ENCODE measurements at places on chromosomes 12 and 14.

DNA sequence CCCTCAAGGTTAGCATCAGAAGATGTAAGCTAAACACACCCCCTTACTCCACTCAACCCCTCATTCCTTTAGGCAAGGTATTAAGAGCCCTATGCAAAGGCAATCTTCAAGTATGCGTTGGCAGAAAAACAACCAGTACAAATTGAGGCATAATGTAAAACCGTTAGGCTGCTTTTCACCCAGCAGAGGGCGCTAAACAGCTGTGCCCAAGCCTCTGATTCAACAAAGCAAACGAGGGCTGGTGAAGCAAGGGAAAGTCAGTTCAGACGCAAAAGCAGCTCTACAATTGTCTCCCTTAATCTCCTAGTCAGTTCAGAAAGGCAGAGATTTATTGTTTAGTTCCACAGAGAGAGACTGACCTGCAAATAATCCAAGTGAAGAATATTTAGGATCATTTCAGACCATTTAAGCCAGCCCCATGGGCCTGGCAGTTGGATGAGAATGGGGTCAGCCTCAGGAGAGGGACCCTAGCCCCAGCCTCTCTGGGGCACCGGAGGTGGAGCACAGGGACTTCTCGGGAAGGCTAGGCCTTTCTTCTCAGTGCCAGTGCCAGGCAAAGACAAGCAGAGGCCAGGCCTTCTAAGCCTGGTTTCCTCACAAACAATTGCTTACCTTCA is 23.5 kb downstream of the DCAF5 start:
- peak; percentile 88 for DNase-seq

DNA sequence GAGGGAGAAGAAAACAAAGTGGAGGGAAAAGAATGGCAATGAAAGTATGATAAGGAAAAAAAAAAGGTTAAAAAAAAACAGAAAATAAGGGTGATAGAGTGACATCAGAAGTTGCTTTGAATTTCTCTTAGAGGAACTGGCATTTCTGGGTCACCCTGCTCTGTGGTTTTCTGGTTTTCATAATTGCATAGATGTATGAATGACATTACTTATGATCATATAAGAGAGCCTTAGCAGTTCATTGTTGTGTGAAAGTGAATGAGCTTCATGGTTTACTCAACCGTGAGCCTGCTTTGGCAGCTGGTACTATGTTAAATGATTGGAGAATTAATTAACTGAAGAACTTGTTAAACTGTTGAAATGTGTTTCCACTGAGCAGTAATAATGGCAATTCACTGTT is 336.4 kb upstream of the FBXO33 start:
- no peak for DNase-seq

- DNase-seq: no peak
These were observed at the start of gene CCDC63 for GRCh38 chr12:110846615-110847566. Gene CCDC63, plus strand, starts transcription at chr12:110846987. Its CDS starts 5,968 bp downstream, at chr12:110852955.

GRCh38 chr14:62084020-62084419 is 321.8 kb downstream of the SNAPC1 start:
- no peak for DNase-seq

GRCh38 chr12:67807814-67808213 is 159.3 kb downstream of the DYRK2 start:
- DNase-seq: no peak

- DNase-seq: no peak
These were observed 104.4 kb upstream of the ATF7IP start for GRCh38 chr12:14261096-14261495.

GRCh38 chr14:23034498-23035302 is at the start of gene PSMB5:
Gene PSMB5, minus strand, starts transcription at chr14:23034900. Its CDS starts 19 bp downstream, at chr14:23034881.
- DNase-seq: peak; percentile 97

DNA sequence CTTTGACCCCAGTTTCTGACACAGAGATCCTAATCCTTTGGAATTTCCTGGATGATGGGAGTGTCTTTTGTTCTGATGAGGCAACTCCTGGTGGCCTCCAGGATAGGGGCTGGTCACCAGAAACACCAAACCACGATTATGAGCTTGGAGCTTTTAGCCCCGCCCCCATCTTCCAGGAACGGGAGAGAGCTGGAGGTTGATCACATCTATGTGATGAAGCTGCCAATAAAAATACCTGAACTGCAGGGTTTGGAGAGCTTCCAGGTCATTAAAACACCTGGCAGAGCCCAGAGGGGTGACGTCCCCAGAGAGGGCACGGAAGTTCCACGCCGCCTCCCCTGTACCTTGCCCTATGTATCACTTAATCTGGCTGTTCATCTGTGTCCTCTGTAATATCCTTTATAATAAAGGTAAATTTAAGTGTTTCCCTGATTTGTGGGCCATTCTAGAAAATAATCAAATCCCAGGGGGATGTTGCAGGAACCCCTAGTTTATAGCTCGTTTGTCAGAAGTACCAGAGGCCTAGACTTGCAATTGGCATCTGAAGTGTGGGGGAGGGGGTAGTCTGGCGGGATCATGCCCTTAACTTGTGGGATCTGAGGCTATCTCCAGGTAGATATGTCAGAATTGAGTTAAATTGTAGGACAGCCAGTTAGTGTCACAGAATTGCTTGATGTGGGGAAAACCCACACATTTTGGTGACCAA is 21.2 kb downstream of the APPL2 start:
- no peak for DNase-seq

- no peak for DNase-seq
These were observed 19.9 kb downstream of the TTC7B start for GRCh38 chr14:90796329-90796728.

DNA sequence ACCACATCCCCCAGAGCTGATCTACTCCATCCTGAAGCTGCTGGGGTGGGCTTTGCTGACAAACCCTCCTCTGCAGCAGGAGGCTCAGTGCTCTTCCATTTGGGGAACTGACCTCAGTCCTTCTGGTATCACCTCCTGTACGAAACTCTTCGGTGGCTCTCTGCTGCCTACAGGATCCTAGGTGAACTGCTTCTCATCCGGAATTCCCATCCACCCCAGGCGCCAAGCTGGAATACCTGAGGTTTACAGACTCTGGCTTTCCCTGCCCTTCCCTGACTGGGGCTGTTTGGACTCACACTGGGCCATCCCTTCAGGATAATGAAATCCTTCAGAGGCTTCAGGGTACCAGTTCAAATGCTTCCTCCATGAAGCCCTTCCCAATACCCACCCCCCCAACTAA is 26.2 kb downstream of the GCN1 start:
- no peak for DNase-seq

DNA sequence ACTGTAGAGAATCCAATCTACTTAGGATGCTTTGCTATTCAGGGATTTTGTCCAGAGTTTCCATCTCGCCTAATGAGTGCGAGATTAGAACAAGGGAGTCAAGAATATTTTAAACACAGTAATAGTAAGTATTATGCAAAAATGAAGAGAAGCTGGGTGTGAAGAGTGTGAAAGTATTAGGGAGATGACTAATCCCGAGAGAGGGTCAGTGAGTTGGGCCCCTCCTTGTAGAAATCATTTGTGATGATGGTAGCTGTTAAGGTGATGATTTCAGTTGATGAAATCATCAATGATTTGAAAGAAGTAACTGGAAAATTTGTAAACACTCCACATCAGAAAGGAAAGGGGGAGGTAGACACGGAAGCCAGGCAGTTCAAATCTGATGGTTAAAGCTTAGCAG is 478.9 kb upstream of the MGAT4C start:
- no peak for DNase-seq

DNA sequence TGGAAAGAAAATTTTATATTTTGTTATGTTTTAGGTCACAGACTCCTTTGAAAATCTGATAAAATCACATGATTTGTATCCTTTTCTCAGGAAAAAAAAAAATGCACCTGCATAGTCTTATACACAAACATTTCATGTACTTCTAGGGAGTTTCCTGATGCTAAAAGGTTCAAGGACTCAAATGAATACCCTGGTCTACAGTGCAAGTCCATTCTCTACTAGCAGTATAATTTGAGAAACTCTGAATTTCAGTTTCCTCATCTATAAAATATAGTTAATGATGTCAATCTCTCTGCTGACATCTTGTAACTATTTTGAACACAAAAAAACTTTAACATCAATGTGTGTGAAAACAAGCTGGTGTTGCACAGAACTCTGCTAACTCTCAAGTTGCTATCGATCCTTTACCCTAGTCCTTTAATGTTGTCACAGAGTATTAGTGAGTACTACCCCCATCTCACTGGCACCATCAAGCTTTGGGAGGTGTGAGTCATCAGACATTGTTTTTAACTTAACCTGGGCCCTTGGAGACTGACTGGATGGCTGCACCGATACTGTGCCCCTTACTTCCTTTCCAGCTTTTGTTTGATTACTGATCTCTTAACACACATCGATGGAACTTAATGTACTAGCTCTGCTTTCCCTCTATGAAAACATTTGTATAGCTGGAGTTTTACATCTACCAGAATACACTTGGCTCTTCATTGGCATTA is 251.9 kb upstream of the SOX5 start:
- DNase-seq: no peak

DNA sequence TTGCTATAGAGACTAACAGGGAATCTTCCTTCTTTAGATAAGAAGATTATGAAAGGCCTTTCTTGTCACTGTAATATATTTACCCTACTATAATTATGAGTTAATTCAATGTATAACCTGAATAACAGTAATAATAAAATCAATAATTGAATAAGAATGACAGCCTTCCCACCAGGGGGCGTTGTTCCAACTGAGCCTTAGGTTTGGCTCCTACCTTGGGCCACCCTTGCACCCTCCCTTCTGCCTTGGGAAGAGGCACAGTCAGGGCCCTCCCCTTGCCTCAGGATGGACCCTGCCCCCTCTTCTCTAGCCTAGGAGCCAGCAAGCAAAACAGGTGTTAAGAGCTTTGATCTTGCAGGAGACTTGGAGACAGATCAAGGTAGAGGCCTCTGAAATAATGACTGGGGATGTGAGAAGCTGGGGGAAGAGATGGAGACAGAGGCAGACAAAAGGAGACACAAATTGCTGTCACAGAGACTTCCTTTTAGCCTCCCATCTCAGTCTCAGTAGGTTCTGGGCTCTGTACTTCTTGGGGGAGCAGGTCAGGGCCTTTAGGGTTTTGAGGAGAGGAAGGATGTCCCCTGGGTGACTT is 40.1 kb upstream of the CISTR start:
- no peak for DNase-seq

GRCh38 chr12:23495472-23495871 is 454.0 kb downstream of the SOX5 start:
- no peak for DNase-seq

GRCh38 chr14:21025371-21026273 is 761 bp upstream of the NDRG2 start:
- no peak for DNase-seq

GRCh38 chr14:69325646-69326265 is 65.8 kb downstream of the GALNT16 start:
- DNase-seq: no peak

DNA sequence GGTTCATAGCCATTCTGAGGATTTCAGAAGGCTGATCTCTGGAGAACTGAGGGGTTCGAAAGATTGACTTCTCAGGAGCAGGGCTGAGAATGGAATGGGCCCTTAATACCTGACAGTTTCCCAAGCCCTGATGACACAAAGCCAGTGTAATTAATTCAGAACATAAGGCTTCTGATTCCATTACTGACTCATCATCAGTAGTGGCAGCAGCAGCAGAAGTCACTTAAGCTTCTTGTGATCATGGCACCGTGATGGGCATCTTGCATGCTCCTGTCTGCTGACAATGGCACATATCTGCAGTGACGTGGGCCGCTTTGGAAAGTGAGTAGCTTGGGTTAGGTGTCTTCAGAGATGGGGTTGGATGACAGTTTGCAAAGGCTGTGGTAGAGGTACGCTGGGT is 38.2 kb upstream of the GSG1 start:
- DNase-seq: no peak

Measured in RKO (cell line).